D341Med (cell line): ENCODE measurements at places on chromosomes 4 and X.

DNA sequence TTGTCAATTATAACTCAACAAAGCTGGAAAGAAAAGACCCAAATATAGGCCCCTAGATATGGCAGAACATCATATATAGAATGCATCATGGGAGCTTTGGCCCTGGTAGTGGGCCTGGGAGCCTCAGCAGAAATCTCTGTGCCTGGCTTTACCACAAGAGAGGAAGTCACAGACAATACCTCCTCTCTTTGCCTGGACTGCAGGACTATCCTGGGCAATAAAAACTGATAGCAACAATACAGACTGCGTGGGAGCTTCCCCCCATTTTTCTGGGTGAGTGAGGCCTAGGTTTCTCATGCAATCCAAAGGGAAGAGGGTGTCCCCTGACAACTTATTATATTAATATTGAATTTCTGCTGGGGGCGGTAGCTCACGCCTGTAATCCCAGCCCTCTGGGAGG lies 64.0 kb upstream of the NFKB1 start:
- no peak for DNase-seq

DNA sequence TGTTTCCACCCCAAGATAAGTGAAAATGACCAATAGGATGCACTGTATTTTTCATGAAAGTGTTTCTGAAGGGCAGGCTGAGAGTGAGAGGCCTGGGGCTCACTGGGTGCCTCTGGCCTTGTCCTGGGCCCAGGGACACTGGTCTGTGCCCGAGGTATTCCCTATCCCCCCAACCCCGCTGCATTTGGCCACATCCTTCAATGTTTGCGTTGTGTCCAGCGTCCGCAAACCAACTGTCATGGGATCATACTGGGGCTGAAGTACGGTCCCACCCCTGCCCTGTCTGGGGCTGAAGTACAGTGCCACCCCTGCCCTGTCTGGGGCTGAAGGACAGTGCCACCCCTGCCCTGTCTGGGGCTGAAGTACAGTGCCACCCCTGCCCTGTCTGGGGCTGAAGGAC lies 22.0 kb upstream of the MSANTD1 start:
- no peak for DNase-seq

DNA sequence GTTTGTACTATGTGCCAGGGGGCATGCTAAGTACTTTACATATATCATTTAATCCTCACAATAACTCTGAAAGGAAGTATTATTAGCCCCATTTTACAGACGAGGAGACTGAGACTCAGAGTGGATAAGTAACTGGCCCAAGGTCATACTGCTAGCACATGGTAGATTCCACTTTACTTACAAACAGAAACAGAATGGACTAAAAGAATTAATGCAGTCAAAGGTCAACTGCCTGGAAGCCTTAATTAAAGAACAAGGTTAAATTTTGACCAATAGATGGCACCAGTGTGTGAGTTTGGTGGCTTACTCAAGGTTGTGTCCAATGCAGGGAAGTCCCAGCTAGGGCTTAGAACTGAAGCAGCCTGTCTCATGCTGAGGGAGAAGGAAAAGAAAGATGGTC lies 4.7 kb downstream of the RIPPLY1 start:
- peak; percentile 29 for DNase-seq

DNA sequence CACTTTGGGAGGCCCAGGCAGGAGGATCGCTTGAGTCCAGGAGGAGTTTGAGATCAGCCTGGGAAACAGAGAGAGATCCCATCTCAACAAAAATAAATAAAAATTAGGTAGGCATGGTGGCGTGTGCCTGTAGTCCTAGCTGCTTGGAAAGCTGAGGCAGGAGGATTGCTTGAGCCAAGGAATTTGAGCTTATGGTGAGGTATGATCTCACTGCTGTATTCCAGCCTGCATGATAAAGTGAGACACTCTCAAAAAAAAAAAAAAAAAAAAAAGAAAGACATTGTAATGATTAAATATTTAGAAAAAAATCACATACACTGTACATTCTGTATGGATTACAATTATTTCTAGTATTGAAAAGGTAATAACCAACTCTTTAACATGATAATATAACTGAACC lies 87.1 kb downstream of the SLIT2 start:
- DNase-seq, result no peak

DNA sequence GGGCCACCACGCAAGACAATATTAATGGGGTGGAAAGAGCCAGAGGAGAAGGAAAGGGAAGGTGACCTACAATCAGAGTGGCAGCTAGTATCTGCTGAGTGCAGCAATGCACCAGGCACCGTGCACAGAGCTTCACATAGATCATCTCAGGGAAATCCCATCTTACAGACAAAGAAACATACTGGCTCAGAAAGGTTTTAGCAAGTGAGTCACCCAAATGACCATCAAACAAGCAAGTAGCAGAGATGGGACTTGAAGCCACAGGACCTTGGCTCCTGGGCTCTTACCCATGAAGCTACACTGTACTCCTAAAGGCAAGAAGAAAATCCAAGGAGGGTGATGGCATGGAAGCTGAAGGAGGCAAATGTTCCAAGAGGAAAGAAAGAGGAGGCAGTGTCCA lies 6.8 kb downstream of the ANXA5 start:
- DNase-seq, result no peak

GRCh38 chr4:1792832-1793495 lies at the start of gene FGFR3:
TSS of gene FGFR3 (plus strand) at chr4:1793293. CDS start at chr4:1793935, 642 bp downstream.
- peak; percentile 98 for DNase-seq

GRCh38 chr4:99091216-99091575 lies 2.6 kb upstream of the ADH5 start:
- no peak for DNase-seq

- DNase-seq, result no peak
Measured at GRCh38 chr4:82718162-82718940, 80.2 kb downstream of the SCD5 start.

DNA sequence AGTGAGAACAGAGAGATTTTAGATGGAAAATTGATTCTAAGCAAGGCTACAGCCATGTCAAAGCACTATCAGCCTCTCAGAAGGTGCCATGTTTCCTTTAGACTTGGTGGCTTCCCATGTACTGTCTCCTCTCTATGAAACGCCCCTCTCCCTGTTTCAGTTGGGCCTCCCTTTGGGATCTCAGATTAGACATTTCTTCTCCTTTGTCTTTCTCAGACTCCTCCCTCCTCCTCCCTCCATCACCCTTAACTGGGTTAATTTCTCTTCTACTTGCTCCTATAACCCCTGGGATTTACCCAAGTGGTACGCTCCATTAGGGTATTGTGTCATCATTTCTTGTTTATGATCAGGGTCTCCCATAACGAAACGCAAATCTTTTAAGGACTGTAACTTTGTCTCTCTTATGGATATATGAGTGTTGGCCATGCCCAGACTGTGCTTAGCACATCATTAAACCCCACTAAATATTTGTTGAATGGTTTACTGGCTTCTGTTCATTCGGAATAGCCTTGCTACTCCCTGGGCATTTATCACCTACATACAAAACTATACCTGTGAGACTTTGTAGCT lies 106.8 kb downstream of the FAM9B start:
- no peak for DNase-seq

- peak; percentile 57 for DNase-seq
Measured at GRCh38 chrX:106999002-106999975, 723 bp downstream of the MORC4 start.

DNA sequence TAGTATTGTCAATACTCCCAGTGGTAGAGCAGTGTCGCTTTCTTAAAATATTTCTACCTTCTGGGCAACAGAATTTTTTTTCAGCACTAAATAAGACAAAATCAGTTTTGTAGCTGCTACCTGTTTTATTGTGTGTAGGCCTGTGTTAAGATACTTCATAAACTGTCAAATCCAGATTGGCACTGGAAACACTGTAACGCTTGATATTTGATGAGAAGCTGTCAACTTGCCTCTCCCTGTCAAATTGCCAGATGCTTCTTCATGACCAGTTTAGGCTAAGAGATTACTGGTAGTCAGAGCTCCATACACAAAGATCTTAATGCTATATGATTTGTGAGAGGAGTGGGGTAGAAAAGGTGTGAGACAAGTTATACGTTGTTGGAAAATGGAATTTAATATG lies 17.3 kb downstream of the TRAM1L1 start:
- DNase-seq, result no peak

GRCh38 chrX:47446971-47447370 lies 36.1 kb downstream of the ZNF41 start:
- DNase-seq, result no peak

GRCh38 chrX:1221296-1221845 lies 8.9 kb upstream of the CRLF2 start:
- DNase-seq, result no peak

DNA sequence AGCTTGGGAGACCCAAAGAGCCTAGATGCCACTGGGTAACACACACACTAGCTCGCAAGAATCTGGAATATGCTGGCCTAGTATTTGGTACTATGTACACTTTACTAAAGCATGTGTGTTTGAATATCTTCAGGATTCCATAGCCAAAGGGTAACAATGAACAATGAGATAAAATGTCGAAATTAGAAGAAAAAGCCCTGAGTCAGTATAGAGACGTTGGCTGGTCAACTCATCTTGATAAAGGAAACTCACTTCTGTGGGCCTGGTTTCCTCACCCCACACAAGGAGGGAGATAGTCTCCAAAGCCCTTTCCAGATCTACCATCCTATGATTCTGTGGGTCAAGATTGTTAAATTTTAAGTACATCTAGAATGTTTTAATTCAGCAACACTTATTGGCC lies 6.9 kb downstream of the ZDHHC9 start:
- no peak for DNase-seq

- no peak for DNase-seq
Measured at GRCh38 chr4:80840396-80840795, 190.1 kb upstream of the BMP3 start.

GRCh38 chrX:30301963-30302362 lies 7.2 kb downstream of the NR0B1 start:
- DNase-seq, result no peak

DNA sequence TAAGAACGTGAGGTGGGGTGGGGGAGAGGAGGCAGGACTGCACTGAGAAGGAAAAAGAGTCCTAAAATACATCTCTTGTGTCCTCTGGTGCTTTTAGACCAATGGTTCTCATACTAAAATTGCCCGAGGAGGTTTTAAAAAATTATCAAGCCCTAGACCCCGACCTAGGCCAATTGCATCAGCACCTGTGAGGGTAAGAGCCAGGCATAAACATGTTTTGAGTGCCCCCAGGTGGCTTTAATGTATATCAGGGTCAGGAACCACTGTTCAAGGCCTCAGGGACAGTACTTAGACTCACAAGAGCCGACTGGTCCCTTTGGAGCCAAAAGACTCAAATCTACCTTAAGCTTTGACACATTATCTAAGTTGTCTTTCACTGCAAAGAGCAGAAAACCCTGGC lies 37.5 kb upstream of the TMEM150C start:
- DNase-seq, result peak; percentile 44

DNA sequence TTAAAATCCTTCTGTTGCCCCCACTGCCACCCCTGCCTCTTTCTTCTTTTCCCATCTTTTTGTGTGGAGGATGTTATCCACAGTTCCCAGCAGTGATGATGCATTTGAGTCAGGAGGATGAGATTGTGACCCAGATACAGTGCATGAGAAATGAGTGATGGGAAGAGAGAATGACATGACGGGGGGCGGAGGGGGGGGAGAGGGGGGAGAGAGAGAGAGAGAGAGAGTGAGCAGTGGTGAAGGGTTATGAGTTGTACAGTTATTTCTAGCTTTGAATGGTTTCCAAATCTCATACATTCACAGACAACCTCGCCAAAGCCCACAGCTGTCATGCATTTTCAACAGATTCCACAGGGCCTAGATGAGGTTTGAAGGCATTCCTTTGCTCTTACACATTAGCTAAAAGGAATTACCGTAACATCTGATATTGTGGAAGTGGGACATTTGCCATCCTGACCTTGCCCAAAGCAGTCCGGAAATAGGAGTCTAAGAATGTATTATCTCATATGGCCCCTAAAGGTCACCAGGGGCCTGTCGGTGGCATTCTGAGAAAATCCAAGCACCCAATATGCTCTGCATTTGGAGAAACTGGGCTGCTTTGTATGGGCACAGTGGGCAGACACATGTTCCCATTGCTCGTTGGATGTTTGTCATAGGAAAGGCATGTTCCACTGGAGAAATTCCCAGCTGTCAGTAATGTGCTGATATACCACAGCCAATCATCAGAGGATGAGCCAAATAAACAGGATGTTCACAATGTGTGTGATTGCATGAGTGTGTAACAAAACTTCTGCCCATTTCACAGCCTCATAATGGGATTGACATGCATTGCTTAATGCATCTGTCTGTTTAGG lies 435.8 kb downstream of the SPRY1 start:
- DNase-seq, result no peak

- no peak for DNase-seq
Measured at GRCh38 chr4:183989461-183989860, 84.4 kb downstream of the STOX2 start.

DNA sequence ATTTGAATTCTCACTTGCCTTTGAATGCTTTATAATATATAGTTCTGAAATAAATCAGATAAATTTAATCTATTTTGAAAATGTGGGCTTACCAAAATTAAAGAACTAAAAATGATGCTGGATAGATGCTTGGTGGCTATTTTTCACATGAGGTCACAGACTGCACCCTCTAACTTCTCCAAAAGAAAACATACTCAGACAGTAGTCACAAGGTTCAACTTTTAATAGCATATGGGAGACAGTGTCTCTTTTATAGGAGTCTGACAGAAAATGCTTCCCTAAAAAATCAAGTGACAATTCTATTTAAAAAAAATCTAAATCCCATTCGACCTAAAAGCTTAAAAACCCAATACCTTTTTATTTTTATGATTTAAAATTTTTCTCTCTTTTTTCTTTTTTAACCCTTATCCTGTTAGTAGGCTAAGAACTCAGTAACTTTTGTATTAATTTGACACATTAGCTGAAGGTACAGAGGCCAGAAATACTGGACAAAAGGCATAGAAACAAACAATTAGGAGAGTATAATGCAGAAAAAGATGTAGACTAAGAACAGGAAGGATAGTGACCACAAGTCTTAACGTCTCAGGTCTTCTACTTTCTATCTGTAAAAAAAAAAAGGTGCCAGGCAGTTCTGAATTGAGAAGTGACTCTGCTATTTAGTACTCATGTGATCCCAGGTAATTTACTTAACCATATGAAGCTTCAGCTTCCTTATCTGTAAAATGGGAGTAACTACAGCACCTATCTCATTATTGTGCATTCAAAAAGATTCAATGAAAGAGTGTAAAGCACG lies 7.6 kb downstream of the TIGD4 start:
- DNase-seq, result no peak

GRCh38 chrX:145848857-145849256 lies 31.2 kb downstream of the SLITRK2 start:
- DNase-seq, result no peak

- no peak for DNase-seq
Measured at GRCh38 chr4:144384408-144384807, 243.9 kb upstream of the GYPA start.

- no peak for DNase-seq
Measured at GRCh38 chr4:3781193-3781886, 15.2 kb downstream of the ADRA2C start.

GRCh38 chr4:16585053-16585452 lies 313.4 kb downstream of the LDB2 start:
- DNase-seq, result no peak
